Activated naive CD8-positive, alpha-beta T cell treated with anti-CD3 and anti-CD28 coated beads for 36 hours (primary cell): ENCODE measurements at places on chromosomes 5 and 9. TPM values are rescaled to one million over a fixed set of nuclear protein-coding genes. Genes with fewer than 3 reads are reported as not detected.

DNA sequence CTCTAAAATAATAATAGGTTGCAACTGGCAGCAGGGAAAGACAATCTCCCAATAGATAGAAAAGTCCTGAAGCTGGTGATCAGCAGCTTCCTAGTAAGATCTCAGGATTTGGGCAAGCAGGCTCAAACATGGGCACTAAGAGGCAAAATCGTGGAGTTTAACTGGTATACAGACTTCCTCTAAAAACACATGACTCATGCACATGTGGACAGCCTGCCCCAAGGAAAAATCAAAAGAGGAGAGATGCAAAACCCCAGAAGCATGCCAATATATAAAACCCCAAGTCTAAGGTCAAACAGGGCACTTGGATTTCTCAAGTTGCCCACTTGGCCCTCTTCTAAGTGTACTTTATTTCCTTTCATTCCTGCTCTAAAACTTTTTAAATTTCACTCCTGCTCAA is 62.8 kb downstream of the CDKN2A start:
- no peak for DNase-seq

- no peak for DNase-seq
Observed at GRCh38 chr9:7461791-7462190, 337.8 kb downstream of the DMAC1 start.

The ELP1 gene
- 32.3 TPM for total RNA-seq

DNA sequence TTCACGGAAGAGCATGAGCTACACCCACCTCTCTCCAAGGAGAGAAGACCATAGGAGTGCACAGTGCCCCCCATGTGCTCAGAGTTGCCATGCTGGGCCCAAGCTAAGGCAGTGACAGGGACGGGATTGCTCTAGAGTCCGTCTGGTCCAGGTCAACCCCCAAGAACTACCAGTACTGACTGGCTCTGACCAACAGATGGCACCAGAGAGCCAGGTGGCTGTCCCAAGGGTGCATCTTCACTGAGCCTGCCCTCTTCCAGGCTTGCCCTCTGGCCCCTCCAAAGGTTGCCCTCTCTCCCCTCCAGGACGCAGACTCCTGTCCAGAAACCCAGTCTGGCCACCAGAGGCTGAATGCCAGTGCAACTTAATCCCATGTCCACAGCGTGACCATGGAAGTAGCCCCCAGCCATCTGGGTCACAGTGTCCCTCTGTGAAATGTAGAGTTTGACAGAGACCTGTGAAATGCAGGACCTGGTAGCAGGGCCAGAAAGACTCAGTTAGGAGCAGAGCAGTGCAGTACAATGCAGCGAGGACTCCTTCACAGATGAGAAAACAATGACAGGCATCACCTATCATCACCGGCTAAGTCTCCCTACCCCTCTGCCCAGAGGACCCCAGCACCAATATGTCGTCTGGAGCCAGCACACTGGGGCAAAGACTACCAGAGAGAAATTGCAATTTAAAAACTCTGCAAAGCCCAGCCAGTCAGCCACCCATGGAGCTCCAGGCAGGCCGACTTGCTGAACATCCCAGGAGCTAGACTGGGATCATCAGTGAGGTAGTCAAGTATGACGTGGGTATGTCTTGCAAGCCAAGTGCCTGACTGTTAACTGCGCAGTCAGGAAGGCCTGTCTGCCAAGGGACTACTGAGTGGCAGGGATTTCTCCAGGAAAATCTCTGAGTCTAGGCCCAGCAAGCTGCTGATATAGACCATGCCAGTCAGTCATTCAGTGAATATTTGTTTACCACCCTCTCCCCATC is 7.7 kb upstream of the SKP1 start:
- DNase-seq, result peak; percentile 77

DNA sequence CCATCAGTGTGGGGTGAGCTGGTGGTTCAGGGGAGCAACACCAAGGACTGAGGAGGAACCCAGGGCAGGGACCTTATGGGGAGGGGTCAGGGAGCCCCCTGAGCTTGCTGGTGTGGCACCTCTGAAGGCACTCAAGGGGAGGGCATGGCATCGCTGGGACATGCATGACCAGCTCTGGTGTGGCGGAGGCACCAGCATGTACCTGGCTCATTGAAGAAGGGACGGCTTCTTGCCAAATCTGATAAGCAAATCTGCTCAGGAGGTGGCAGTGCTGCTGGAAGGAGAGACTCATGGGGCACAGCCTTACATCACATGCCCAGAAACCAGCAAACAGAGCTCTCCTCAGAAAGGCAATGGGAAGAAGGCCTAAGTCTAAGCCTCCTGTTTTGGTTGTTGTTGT is 421.8 kb downstream of the SEMA5A start:
- no peak for DNase-seq

DNA sequence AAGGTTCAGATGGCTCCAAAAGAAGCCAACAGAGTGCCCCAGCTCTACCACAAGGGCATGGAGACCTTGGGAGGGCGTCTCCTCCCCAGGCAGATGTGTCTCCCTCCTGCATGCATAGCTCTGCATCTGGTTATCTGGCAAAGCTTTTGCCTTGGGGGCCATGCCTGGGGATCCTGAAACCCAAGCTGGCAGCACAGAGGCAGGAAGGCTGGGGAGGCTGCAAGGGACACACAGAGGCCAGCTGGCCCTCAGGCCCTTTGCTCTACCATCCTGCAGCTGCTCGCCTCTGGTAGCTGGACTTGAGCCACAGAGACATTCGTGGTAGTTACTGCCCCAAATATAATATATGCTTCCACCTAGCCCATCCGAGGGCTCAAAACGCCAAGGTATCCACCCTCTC is 3.9 kb downstream of the SEPTIN8 start:
- no peak for DNase-seq

The RNF224 gene
- total RNA-seq, result not detected

The SHOC1 gene
- not detected for total RNA-seq

The NKD2 gene
- 0.82 TPM for total RNA-seq

The CCL21 gene
- not detected for total RNA-seq

The SV2C gene
- total RNA-seq, result not detected

DNA sequence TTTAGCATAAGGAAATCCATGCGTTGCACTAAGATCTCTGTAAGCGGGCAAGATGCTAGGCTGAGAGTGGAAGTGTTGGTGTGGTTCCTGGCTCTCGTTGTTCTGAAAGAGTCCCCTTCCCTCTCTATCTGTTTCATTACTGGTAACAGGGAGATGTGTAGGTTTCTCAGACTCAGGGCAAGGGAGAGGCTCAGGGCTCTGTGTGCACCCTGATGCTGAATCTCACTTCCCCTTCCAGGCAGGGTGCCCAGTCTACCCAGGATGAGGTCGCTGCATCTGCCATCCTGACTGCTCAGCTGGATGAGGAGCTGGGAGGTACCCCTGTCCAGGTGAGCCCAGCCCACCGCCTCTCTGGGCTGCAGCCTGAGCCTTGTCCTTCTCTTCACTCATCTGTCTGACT is 45.7 kb downstream of the STOM start:
- no peak for DNase-seq

DNA sequence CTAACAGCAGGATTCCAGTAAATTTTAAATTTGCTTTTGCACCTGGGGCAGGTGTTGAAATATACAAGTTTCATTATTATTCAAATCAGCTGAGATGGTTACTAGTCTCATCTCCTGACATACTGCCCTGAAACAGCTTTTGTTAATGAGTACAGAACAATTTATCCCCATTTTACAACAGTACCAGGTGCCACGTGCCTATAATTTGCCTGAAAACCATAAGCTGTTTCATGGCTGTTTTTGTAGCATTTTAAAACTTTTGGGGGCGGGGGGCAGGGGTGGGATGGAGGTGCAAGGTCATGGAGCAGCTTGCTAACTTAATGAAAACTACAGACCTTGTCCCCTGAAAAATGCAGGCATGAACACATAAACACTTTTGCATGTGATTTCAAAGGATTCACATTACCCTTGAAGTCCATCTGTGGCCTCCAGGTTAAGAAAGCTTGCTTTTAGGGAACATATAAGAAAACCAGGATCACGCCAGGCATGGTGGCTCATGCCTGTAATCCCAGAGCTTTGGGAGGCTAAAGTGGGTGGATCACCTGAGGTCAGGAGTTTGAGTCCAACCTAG is 42.1 kb downstream of the TIMD4 start:
- no peak for DNase-seq

DNA sequence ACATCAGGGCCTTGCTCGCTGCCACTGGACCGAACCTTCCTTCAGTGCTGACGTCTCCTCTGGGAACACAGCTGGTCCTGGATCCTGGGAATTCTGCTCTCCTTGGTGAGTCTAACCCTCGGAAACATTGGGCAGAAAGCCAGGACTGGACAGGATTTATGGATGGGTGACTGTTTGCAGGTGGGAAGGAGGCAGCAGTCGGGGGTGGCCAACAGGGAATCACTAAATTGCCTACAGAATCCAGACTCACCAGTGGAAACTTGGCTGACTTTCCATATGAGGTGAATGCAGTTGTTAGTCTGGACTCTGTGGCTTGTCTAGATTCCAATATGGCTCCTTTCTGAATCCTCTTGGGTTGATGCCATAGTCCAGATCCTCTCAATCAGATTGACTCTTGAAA is 203.1 kb downstream of the SAXO1 start:
- no peak for DNase-seq

The PCDHB9 gene
- total RNA-seq, result not detected

- no peak for DNase-seq
Observed at GRCh38 chr9:87944096-87944495, 26.3 kb downstream of the SPATA31C1 start.

DNA sequence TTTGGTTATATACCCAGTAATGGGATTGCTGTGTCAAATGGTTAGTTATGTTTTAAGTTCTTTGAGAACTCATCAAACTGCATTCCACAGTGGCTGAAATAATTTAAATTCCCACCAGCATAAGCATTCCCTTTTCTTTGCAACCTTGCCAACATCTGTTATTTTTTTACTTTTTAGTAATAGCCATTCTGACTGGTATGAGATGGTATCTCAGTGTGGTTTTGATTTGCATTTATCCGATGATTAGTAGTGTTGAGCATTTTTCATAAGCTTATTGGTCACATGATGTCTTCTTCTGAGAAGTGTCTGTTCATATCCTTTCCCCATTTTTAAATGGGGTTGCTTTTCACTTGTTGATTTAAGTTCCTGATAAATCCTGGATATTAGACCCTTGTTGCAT is 435.7 kb upstream of the RIOK2 start:
- DNase-seq, result no peak

DNA sequence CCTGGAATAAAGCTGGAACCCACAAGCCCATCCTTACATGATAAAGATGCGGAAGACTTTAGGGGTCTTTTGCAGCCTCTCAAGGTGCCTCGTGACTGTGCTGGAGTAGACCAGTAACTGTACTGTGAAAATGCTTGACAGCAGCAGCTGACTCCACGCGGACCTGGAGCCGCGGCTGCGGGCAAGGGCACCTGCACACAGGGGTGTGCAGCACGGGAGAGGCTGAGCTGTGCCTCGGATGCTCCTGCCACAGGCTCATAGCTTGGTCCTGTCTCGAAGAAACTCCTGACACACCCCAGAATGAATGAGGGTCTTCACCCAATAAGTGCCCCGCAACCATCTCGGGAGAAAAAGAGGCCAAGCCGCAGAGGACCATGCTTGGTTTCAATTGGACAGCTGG is 40.3 kb upstream of the CEP72 start:
- no peak for DNase-seq

The PARP8 gene
- 43.6 TPM for total RNA-seq

DNA sequence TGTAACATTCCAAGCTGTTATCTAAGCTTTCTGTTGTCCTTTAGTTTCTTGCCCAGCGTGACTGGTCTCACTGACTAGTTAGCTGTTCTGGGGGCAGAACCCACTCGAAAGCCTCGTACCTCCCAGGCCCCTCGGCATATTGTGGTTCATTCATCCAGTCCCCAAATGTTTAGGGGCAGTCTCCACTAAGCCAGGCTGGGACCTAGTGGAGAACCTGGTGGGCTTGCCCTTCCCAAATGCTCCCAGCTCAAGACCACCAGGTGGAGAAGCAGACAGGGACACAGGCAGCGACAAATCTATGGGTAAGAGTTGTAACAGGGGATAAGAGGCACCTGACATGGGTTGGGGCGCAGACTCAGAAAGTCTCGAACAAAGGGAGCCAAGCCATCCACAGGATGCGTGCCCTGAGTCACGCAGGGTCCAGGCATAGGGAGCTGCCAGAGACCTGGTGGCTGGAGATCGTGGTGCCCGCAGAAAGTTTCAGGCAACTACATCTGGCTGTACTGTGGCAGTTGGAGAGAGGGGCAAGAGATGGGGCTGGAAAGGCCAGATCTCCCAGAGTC is 851 bp upstream of the EEIG1 start:
- DNase-seq, result peak; percentile 65

- DNase-seq, result no peak
Observed at GRCh38 chr5:1706428-1706827, 93.2 kb downstream of the MRPL36 start.

DNA sequence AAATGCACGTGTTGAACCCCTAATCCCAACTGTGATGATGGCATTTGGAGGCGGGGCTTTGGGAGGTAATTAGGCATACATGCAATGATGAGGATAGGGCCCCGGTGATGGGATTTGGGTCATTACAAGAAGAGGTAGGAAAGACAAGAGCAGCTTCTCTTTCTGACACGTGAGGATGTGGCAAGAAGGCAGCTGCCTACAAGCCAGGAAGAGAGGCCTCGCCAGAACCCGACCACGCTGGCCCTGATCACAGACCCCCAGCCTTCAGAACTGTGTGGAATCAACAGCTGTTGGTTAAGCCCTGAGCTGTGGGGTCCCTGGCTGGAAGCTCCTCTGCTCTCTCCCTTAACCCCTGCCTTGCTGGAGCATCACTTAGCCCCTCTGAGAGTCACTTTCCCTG is 57.5 kb downstream of the COL23A1 start:
- no peak for DNase-seq

- no peak for DNase-seq
Observed at GRCh38 chr5:64742821-64743220, 25.7 kb downstream of the SREK1IP1 start.

The EIF4E1B gene
- not detected for total RNA-seq

GRCh38 chr9:33698267-33698666 is 97.1 kb upstream of the PRSS3 start:
- no peak for DNase-seq
